MCF 10A (cell line): ENCODE measurements at places on chromosomes 4 and X. TPM values are rescaled to one million over a fixed set of nuclear protein-coding genes. Genes with fewer than 3 reads are reported as not detected.

The NALF2 gene
- total RNA-seq = 4.7 and 5.8 TPM in 2 replicates

The ZNF185 gene
- total RNA-seq = 14.2 and 17.8 TPM in 2 replicates

The SCML1 gene
- total RNA-seq = 13.9 and 14.1 TPM in 2 replicates

The GATA1 gene
- total RNA-seq = not detected in 2 replicates

The PPEF1 gene
- total RNA-seq = 0.32 and 1.0 TPM in 2 replicates

The TMSB15A gene
- not detected in 2 replicates for total RNA-seq

The SLC49A3 gene
- total RNA-seq = not detected in 2 replicates

The HPSE gene
- 5.5 and 6.0 TPM in 2 replicates for total RNA-seq

The CYTL1 gene
- not detected in 2 replicates for total RNA-seq

The PROM1 gene
- total RNA-seq = not detected in 2 replicates

The AMMECR1 gene
- 20.8 and 27.0 TPM in 2 replicates for total RNA-seq

The CITED1 gene
- 0.37 and 0.72 TPM in 2 replicates for total RNA-seq

The GBA3 gene
- total RNA-seq = not detected in 2 replicates

The ADGRG4 gene
- total RNA-seq = not detected in 2 replicates

The H2BW2 gene
- not detected in 2 replicates for total RNA-seq

The IQCM gene
- total RNA-seq = not detected in 2 replicates

The IGSF1 gene
- not detected in 2 replicates for total RNA-seq

The COX7B2 gene
- not detected in 2 replicates for total RNA-seq

The SYNPO2 gene
- total RNA-seq = 0.42 and 0.61 TPM in 2 replicates

The MAGEA2 gene
- not detected in 2 replicates for total RNA-seq

The AKAP4 gene
- not detected in 2 replicates for total RNA-seq

The XPNPEP2 gene
- total RNA-seq = not detected in 2 replicates

The PCDH10 gene
- not detected in 2 replicates for total RNA-seq

The IBSP gene
- total RNA-seq = not detected in 2 replicates

The GIMD1 gene
- not detected in 2 replicates for total RNA-seq

The SASH3 gene
- not detected in 2 replicates for total RNA-seq

The TEX13B gene
- not detected in 2 replicates for total RNA-seq

The VCX3A gene
- total RNA-seq = not detected in 2 replicates

The CAPN6 gene
- total RNA-seq = 0.37 TPM in 1 of 2 replicates, not detected in the other

The NDST3 gene
- not detected in 2 replicates for total RNA-seq

The LIMCH1 gene
- total RNA-seq = 36.6 and 48.4 TPM in 2 replicates

The SHROOM3 gene
- total RNA-seq = 15.7 and 20.7 TPM in 2 replicates

The TMSB15C gene
- total RNA-seq = 0.79 and 1.3 TPM in 2 replicates

The BEX5 gene
- total RNA-seq = not detected in 2 replicates

The CLTRN gene
- total RNA-seq = 1.5 and 1.8 TPM in 2 replicates

The DCAF8L2 gene
- not detected in 2 replicates for total RNA-seq
